NCI-H2171 treated with DMSO at 0.1 percent for 48 hours (cell line): ENCODE measurements at places on chromosomes 5 and 9.

- peak; percentile 64 for DNase-seq
These were observed 207.3 kb downstream of the TMEM38B start for GRCh38 chr9:105901514-105902109.

GRCh38 chr5:32709750-32710549 is 1.2 kb upstream of the NPR3 start:
- DNase-seq = peak; percentile 28

DNA sequence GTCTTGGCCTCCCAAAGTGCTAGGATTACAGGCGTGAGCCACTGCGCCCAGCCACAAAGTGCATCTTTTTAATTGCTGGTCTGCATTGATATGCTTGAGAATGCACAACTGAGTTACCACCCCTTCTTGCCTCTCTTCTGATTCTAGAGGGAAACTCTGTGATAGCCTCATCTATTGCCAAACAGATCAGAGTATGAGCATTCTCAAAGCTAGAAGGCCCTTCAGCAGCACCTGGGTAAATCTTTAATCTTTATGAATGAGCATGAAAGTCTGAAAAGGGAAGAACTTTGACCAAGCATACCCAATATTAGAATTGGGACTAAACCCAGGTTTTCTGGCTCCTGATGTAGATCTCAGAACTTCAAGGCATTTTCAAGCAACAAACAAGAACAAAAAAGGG is 298.3 kb upstream of the TNC start:
- DNase-seq = no peak

DNA sequence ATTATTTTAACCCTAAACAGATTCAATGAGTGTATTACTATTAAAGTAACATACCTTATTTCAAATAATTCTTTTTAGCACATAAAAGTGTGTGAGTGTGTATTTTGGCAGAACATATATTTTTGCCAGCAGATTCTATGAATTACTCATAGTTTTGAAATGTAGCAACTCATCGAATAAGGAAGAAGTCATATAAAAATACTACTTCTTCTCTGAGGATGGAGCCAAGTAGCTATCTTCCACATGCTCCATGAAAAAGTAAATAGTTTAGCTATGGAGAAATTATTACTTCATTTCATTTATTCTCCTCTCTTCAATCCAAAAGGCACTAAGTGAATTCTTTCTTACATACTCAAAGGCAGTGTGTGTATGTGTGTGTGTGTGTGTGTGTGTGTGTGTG is 1090.4 kb upstream of the CDH6 start:
- no peak for DNase-seq

GRCh38 chr5:96780626-96781025 is 27.1 kb downstream of the ERAP1 start:
- no peak for DNase-seq

- peak; percentile 31 for DNase-seq
These were observed 134.4 kb downstream of the FGF1 start for GRCh38 chr5:142551338-142552067.

DNA sequence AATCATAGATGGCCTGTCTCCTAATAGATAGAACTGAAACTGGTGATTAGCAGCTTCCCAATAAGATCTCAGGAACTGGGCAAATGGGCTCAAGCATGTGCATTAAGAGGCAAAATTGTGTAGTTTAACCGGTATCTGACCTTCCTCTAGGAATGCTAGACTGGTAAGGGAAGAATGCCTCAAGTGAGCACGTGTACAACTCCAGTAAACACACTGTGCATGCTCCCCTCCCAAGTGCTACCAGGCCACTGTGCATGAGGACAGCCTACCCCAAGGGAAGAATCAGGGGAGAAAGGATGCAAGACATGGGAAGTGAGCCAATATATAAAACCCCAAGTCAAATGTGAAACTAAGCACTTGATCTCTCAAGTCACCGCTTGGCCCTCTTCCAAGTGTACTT is 1157.4 kb upstream of the CDH18 start:
- DNase-seq = no peak

GRCh38 chr5:153742060-153742459 is 251.6 kb downstream of the GRIA1 start:
- no peak for DNase-seq

DNA sequence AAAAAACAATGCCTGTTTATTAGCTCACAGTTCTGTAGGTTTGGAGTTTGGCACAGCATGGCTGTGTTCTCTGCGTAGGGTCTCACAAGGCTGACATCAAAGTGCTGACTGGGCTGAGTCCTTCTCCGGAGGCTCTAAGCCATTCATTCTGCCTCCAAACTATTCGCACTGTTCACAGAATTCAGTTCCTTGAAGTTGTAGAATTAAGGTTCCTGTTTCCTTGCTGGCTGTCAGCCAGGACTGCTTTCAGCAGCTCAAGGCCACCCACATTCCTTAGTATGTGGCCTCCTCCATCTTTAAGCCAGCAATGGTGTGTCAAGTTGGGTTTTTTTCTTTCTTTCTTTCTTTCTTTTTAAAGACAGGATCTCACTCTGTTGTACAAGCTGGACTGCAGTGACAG is 161.9 kb downstream of the CDH6 start:
- no peak for DNase-seq

DNA sequence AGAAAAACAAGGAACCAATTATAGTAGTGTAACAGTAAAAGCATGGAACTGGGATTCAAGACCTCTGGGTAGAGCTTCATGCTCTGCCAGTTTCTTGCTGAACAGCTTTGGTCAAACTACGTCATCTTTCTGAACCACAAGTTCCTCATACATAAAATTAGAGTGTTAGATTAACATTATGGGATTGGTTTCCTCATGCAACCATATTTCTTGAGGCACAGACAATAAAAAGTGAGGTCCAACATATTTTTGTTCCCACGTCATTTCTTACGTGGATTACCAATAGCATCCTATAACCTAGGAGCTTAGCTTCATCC is 354.8 kb downstream of the TMEM232 start:
- no peak for DNase-seq

DNA sequence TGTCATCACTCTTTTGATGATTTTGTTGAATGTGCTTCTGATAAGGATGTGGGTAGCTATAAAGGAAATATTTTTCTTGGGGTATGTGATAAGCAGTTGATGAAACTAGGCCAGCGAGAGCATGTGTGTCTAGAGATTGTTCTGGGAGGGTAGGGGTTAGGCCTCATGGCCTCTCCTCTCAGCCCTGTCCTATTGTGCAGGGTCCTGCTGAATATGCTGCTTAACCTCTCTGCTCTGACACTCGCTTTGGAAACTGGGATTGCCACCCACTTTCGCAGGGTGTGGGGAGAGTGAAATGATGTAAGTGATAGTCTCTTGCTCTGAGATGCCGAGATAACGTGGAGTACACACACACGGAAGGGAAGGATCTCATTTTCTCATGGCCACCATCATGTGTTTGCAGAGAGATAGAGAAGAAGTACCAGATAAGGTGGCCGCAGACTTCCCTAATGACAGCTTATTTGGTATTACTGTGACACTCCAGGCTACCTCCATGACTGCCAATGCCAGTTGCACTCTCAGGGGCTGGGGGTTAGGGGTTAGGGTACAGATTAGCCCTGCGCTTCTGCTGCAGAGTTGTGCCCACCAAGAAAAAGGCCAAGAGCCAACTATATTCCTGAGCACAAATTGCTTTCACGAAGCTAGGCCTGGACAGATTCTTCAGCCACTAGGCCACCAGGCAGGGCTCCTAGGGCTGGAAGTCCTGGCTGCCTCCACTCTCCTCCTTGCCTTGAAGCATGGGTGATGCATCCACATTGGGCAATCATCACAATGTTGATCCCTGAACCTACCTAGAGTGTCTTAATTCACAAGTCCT is 25.2 kb upstream of the TNFAIP8 start:
- no peak for DNase-seq

GRCh38 chr5:142637871-142638270 is 48.0 kb downstream of the FGF1 start:
- no peak for DNase-seq

DNA sequence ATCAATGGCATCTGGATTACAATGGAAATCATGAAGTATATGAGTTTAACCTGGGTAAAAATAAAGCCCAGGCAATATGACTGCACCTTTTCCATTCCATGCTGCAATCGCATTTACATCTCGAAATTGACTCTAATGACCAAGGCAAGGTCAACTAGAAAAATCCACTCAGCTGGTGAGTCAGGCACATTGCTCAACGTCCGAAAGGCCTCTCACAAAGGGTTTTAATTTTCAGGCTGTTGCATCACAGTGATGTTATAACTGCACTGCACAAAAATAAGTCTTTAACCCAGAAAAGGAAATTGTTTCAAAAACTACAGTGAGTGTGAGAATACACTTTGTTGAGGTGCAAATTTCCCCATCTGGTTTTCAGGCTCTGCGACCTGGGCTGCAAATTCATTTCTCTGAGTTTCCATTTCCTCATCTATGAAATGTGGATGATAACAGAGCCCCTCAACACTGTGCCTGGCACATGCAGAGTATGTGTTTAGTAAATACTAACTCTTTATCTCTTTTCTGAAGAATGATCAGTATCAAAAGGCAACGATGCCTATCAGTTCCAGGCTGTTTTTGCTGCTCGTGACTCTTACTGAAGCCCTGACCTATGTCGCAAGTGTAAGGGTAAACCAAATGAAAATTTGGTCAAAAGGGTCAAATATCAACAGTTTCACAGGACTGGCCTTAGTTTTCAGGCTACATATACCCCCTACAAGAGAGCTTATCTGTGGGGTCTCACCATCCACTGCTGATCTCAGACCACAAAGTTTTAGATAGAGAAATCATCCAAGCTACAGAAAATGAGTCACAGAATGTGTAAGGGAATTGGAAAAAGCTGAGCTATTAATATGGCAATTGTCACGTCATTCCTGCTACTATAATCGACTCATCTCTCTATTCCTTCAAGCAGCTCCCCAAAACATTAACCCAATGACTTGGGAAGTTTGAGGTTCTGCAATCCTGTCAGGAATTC is 4.1 kb downstream of the NFIL3 start:
- no peak for DNase-seq

GRCh38 chr9:121650217-121651007 is 1.0 kb upstream of the DAB2IP start:
- DNase-seq = peak; percentile 81

DNA sequence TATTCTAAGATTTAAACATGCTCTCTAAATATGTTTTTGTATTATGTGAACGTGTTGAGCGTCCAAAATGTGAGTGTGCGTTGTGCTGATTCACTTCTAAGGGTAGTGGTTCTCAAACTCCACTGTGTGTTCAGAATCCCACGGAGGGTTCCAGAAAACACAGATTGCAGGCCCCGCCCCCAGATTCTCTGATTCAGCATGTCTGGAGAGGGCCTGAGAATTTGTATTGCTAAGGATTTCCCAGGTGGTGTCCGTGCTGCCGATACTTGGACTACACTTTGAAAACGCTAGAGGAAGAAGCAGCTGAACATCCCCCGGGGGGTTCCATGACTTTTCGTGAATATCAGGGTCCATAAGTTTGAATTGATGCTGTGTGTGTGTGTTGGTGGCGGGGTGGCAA is 1043.2 kb upstream of the WWC1 start:
- DNase-seq = no peak

DNA sequence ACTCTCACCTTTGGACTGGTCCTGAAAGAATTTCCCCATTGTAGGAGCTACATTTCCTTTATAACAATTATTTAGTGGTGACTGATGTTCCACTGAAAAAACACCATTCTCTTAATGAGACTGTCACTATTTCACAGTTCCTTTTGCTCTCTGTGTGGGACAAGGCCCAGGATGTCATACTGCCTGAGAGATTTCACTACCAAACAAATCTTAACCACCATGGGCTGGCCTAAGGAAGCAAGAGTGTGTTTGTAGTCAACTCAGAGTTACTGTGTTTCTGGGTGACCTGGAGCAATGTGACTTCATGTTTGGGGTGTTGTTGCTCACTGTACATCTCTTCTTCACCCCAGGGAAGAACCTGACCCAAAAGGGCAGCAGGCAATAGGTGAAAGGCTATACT is 50.1 kb upstream of the ZNF608 start:
- no peak for DNase-seq

GRCh38 chr5:7088849-7089248 is 307.1 kb upstream of the ADCY2 start:
- DNase-seq = no peak

DNA sequence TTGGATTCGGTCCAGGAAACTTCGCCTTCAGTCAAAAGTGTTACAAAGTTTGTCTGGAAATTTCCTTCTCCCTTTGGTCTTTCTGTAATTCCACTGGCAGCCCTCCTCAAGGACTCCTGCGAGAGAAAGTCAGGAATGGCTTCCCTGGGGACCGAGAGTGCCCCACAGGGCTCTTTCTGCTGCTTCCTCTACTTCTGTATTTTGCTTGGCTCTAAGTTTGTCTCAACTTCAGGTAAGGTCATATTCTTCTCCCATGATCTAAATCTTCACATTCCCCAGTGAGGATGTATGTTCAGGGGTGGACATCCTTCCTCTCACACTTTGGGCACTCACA is 10.3 kb upstream of the RIOK2 start:
- DNase-seq = no peak

GRCh38 chr5:77885519-77885918 is 109.4 kb upstream of the TBCA start:
- DNase-seq = no peak

GRCh38 chr5:311963-312362 is 9.6 kb upstream of the AHRR start:
- DNase-seq = no peak

DNA sequence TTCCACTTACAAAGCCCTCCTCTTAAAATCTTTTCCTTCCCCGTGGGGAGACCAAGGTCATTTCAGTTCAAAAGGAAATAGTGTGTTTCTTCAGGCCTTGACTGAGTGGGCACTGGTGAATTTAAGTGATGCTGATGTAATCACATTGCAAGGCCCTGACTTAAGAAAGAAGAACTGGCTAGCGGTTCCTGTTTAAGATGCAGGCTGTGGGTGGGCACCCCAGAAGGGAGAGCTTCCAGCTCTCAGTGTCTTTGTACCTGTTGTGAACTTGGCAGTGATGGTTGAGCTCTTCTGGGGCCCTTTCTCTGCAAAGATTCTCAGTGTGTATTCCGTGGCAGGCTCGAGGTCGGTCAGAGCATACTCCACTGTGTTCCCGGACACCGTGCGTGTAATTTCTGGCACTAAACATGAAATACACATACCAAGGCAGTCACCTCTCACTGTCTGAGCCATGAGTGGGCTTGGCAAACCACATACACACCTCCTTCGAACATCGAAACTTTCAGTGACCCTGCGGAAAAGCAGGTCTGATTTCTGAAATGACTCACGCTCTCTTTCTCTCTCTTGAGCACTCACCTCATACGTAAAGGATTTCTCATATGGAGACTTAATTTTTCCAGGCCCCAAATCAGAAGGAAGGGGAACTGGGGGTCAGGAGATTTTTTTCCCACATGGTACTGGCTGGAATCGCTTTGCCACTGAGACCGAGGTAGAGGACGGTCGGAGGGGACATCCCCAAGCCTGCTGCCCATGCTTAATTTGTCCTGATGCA is 81.9 kb downstream of the TNC start:
- no peak for DNase-seq
